ENCODE measurements at places on chromosomes 4 and X.

DNA sequence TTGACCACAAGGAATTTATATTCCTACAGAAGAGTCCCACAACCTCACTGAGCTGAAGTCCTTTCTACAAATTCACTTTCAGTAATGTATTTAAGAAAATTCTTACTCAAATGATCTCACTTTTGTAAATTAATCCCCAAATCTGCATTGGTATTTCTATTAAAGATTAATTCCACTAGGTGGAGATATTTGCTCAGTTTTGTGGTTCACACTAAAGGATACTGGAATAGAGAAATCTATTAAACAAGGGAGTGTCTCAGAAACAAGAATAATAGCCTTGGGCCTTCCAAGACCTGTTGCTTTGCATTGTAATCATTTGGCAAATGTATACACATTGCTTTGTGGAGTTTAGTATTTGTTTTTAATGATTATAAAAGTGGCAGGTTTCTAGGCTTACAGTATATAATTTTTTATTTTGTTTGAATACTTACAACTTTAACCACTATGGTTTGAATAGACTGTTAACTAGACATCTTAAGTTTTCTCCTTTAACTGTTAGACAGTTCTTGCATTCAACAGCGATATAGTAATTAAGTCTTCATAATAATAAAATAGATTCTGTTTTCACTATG is 25.9 kb downstream of the CFAP299 start:
- no peak for DNase-seq

GRCh38 chr4:145679520-145679919 is 426 bp upstream of the C4orf51 start:
- no peak for DNase-seq

GRCh38 chr4:157808796-157809383 is 363.9 kb downstream of the GASK1B start:
- no peak for DNase-seq

- no peak for DNase-seq
Measured at GRCh38 chr4:184100297-184100885, 117.3 kb downstream of the ENPP6 start.

DNA sequence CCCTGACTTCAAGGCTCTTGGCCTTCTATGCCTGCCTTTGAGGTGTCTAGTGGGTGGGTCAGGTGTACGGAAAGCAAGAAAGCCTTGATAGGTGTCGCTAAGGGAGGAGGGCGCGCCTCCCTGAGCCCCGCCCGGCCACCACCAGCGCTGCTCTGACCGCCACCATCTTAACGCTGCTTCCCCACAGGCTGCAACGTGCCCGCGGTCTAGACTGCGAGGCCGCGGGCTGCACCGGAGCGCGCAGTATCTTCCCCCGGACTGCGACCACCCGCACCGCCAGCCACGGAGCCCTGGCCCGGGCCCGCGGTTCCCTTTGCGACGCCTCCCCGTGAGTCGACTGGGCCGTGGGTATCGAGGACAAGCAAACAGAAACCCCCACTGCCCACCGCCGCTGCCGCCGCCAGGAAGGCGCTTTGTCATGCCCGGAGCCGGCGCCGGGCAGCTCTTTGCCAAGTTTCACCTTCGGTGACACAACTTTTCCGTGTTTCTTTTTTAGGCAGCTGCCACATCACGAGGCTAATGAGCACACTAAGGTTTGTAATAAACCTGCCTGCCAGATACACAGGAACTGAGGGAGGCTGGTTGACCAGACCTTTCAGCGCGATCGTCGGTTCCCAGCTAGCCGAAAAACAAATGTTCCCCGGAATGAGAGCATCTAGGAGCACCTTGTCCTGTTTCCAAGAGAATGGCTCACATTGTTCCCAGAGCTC is 335.8 kb upstream of the F9 start:
- DNase-seq = no peak

DNA sequence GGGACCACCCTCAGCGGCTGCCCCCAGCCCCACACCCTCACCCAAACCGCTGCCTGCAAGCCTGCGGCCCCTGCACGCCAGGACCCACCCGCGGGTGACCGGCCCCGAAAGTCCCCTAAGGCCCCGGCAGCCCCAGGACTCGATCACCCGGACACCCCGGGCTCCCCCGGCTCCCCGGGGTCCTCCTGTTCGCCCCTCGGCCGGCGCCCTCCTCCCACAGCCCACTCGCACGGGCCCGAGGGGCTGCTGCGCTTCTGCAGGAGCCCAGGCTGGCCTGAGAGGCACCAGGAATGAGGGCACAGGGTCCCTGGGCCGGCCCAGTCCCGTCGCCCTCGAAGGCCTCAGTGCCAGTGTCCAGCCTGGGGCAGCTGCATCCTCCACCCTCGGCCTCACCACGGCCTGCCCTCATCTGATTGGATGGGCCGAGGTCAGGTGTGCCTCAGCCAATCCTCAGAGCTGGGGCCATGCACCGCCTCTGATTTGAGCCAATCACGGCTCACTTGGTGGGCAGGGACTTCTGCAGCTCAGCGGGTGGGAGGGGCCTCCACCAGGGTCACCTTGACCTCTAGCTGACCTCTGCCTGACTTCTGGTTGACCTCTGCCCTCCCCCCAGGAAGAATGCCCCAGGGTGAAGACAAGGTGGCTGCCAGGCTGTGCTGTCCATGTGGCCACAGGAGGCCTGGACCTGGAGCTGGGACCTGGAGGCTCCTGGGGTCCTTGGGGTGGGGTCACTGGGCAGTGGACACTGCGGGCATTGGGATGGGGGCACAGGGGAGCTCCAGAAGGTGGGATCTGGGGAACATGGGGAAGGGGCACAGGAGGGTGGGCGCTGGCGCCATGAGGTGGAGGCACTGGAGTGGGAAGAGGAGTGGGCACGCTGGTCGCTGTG is 97.6 kb upstream of the NKX1-1 start:
- no peak for DNase-seq

- no peak for DNase-seq
Measured at GRCh38 chrX:97096385-97096784, 212.7 kb downstream of the RPA4 start.

DNA sequence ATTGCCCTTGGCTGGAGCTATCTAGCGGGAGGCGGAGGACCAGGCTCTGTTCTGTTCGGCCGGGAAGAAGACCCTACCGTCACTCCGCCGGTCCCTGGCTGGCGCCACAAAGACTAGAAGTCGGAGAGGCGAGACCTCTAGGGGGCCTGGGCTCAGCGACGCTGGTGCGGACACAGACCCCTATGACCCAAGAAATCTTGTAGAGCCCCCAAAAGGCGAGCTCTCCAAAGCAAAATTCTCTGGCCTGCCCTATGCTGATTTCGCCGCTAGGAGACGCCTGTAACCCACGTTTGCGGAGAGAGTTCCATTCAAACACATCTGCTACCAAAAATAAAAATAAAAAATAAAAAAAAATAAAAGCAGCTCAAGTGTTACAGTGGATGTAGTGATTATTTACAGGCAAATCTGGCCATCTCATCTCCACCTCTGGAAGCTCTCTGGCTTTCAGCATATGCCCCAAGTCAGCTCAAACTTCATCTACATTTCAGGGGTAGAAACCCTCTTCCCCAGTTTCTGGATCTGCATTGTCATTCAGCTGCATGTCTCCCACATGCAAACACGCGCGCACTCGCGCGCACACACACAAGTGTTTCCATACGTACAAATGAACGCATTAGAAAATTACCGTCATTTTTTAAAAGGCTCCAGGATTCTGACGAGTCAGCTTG is 2.4 kb upstream of the PCDH10 start:
- no peak for DNase-seq

GRCh38 chrX:97290199-97290598 is 406.5 kb downstream of the RPA4 start:
- DNase-seq = no peak

GRCh38 chr4:140277576-140277975 is 95.9 kb upstream of the SCOC start:
- DNase-seq = no peak

DNA sequence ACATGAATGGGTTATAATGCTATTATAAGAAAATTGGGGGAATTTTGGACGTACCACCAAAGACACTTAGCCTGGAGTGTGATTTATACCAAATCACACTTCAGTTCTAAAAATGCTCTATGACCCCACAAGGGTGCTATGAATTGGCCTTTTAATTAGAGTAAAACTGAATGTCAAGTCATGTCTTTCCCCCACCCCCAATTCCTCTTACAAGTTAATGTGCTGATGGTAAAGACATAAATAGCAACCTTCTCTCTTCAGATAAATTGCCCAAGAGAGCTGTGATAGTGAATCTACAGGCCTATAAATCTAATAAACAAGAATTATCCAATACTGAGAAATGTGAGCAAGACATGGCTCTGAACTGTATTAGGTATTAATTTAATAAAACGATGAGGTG is 78.8 kb downstream of the RNF150 start:
- no peak for DNase-seq

GRCh38 chr4:138174981-138175794 is 67.0 kb downstream of the SLC7A11 start:
- no peak for DNase-seq

DNA sequence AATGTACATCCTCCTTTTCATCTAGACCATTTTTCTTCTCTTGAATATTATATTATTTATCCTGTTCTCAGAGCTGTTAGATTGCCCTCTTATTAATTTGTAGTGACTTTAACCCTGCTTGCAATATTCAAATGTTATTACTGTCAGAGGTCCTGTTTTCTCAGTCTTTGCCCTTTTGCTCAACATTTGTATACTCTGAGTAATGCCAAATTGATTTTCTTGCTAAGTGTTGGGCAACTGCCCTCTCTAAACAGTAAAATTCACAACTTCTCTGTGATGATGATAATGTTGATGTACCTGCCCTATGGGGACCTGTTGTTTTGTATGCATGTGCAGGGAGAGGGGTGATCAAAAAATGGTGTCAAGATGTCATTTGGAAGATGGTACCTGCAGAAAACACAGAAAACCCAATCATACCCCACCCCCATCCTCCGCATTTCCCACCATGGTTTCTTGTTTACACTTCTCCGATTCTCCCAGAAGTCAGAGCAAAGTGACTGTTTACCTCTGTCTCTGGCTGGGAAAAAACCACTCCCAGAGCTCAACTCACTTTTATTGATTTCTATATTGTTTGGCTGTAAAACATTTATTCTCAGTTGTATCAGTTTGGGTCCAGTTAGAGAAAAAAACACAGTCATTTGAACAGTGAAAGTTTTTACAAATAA is 694.0 kb downstream of the IL1RAPL1 start:
- DNase-seq = no peak

- no peak for DNase-seq
Measured at GRCh38 chr4:23999714-24000469, 110.0 kb upstream of the PPARGC1A start.

DNA sequence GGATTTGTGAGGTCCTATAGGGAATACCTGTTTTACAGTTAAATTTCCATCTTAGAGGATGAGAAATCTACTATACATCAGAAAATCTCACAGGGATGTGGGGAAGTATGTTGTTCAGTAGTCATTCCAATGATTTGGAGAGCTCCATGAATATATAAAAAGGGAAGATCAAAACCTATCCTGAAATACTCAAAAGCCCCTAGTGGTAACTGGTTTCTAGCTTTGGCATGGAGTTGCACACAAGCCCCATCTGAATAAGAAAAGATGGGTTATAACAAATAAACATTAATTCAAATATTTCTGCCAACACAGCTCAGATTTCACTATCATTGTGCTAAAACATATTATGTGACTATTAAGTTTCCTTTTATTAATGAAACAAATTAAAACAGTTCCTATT is 101.6 kb downstream of the FBXO8 start:
- no peak for DNase-seq

DNA sequence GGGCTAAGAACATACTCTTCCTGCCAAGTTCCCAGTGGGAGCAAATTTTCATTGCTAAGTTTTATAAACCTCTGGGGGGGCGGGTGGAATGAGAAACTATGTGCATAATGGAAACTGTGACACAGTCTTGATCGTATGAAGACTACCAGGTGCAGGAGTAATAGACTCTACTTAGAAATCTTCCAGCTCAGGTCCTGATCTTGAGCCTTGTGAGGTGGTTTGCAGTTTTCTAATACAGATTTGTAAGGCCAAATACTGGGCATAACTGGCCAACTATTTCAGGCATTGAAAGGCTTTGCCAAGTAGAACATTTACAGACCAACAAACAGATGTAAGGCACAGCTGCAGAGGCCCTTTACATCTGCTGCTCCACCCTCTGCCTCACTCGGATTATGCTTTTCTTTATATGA is 89.7 kb upstream of the CBR4 start:
- DNase-seq = no peak

DNA sequence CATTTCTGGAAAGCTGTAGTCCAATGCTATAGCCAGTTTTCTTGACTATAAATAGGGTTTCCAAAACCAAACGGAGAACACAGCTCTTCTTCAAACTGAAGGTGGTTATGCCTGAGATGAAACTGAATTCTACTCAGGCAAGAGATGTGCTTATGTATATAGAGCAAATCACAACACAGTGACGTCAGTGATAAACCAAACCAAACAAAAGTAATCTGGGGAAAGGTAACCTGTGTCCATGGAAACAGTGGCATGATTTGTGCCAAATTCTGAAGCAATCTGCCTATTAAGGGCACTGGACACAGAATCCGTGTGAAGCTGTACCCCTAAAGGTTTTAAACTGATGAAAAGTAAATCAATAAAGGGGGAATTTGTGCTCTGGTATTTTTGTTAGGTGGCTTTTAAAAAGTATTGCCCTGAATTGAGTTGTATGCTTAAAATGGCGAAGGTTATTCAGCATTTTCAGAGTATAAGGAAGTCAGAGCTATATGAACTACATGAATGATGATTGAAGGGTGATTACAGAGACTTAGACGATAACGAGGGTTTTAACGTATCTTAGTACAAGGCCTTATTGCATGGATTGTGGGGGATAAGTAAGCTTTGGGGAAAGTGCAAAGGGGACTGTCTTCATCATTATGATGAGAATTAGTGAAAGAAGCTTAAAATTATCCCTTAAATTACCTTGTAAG is 38.6 kb downstream of the NPY5R start:
- DNase-seq = no peak

DNA sequence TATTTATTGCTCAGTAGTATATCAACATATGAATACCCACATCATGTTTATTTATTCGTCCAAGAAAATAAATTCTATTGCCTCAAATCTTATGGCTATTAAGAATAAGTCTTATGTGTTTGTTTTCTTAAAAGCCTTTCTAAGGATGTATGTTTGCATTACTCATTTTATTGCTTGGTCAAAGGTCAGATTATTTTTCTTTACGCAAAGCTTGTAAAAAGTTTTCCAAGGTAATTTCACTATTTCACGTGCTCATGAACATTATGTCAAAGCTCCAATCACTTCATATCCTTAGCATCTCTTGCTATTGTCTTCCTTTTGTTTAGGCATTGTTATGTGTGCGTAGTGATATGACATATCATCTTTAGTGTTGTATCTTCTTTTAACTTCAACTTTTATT is 258.5 kb upstream of the FSTL5 start:
- DNase-seq = no peak

DNA sequence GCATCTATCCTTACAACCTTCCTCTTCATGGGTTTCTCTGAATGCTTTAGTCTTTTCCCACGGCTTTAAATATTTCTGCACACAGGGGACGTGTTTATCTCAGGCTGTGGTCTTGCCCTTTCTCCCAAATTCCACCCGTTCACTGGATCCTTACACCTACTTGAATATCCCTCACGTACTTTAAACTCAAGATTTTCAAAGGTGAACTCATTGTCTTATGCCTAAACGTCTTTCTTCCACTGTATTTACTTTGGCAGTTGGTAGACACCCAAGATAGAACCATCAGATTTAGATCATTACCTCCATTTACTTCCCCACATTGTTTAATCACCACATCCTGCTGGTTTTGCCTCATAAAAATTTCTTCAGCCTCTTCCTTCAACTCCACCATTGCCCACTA is 269.2 kb downstream of the CBLL2 start:
- no peak for DNase-seq

All from stimulated activated CD4-positive, alpha-beta T cell treated with anti-CD3 and anti-CD28 coated beads, Interleukin-15, amount 100 ng/mL, for 1 hour (primary cell).